Fibroblast of skin of back (primary cell): ENCODE measurements at places on chromosomes 16 and 17.

GRCh38 chr17:31467502-31468256 is 76.2 kb downstream of the RAB11FIP4 start:
- no peak for DNase-seq

- DNase-seq, result no peak
Measured at GRCh38 chr16:12132850-12133440, 156.4 kb downstream of the SNX29 start.

- DNase-seq, result peak; percentile 70
Measured at GRCh38 chr16:84062734-84063640, 20.4 kb upstream of the SLC38A8 start.

- no peak for DNase-seq
Measured at GRCh38 chr17:7636163-7636562, 6.2 kb downstream of the SHBG start.

DNA sequence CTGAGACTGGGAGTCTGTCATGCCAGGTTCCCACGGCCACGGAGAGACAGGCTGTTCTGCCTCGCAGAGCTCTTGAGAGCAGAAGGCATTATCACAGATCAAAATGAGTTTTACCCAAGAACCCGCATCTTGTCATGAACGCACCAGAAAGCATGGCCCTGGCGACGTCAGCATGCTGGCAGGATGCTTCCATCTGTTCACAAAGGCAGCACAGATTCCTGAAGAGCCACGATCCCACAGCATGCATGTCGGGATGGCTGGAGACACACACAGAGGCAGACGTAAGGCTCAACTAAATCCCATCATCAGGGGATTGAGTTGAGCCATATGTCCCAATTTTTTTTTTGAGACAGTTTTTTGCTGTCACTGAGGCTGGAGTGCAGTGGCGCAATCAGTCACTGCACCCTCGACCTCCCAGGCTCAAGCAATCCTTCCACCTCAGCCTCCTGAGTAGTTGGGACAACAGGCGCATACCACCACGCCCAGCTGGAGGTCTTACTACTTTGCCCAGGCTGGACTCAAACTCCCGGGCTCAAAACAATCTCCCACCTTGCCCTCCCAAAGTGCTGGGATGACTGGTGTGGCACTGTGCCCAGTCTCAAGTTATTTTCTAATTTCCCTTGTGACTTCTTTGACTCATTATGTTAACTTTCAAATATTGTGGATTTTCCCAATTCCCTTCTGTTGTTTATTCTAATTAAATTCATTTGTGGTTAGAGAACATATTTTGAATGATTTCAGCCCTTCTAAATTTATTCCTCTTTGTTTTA is 11.1 kb downstream of the FANCA start:
- DNase-seq, result peak; percentile 72

- DNase-seq, result no peak
Measured at GRCh38 chr17:4154201-4154600, 11.2 kb downstream of the CYB5D2 start.

- DNase-seq, result no peak
Measured at GRCh38 chr16:48829336-48830310, 219.6 kb upstream of the N4BP1 start.

- DNase-seq, result peak; percentile 76
Measured at GRCh38 chr17:60941028-60941427, 263.4 kb downstream of the BCAS3 start.

GRCh38 chr17:49962599-49963308 is 6.2 kb upstream of the DLX4 start:
- no peak for DNase-seq

- peak; percentile 44 for DNase-seq
Measured at GRCh38 chr16:914440-914839, 56.3 kb downstream of the LMF1 start.

- DNase-seq, result no peak
Measured at GRCh38 chr17:74108126-74108705, 95.3 kb upstream of the RPL38 start.

GRCh38 chr16:85296859-85297660 is 184.8 kb upstream of the CIBAR2 start:
- no peak for DNase-seq

DNA sequence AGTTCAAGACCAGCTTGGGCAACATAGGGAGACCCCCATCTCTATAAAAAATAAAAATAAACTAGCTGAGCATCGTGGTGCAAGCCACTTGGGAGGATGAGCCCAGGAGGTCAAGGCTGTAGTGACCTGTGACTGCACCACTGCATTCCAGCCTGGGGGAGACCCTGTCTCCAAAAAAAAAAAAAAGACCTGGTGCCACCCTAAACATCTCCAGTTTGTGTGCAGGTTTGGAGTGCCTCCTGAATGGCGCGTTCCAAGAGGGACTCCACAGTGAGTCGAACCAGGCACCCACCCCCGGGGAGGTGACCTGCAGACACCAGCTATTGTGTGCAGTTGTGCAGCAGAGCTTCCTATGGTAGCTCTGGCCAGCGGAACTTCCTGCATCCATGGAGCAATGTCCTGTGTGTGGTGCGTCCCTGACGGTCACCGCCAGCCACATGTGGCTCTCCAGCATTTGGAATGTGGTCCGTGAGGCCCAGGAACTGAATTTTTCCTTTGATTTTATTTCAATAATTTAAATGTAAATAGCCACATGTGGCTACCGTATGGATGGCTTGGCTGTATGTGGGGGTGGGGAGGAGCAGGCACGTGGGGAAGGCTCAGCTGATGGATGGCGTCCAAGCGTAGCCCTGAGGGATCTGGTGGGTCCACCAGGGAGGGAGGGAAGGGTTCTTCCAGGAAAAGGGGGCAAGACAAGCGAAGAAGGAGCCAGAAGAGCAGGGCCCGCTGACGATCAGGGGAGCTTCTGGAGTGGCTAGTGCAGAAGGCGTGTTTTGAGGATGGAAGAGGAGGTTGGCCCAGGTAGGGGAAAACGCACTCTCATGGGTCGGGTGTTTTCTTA is 107.1 kb upstream of the GSE1 start:
- DNase-seq, result no peak

DNA sequence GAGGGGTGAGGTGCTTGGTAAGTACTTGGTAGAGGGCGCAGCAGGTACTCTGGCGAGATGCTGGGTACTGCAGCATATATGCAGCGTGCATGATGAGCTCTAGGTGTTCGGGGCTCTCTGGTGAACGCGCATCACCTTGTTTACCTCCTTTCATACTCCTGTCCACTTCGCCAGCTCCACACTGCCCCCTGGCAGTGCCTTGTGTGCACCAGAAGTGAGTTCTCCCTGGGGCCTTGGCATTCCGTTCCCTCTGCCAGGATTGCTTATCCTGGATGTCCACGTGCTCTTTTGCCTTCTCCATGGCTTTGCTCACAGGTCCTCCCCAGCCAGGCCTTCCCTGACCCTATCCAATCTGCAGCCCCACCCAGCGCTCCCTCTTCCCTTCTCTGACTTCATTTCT is 154.2 kb downstream of the MRM1 start:
- no peak for DNase-seq

DNA sequence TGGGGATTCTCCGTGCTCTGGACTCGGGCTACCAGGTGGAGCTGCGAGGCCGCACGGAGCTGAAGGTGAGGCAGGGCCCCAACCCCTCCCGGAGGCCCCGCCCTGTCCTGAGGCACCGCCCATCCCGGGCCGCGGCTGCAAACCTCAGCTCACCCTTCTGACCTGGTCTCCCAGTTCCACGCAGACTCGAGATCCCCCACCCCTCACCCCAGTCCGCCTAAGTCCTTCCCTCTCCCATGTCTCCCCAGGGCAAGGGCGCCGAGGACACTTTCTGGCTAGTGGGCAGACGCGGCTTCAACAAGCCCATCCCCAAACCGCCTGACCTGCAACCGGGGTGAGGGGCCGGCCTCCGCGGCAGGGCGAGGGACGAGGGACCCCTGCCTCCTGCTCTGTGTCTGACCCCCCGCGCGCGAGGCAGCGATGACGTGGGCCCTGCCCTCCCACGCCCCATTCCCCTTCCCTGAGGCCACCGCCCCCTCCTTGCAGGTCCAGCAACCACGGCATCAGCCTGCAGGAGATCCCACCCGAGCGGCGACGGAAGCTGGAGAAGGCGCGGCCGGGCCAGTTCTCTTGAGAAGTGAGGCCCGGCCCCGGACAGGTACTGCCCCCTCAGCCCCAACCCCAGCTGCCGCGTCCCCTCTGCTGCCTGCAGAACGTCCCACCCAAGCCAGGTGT is 13.7 kb downstream of the GUCY2D start:
- DNase-seq, result no peak

- no peak for DNase-seq
Measured at GRCh38 chr17:52079496-52079895, 79.0 kb downstream of the CA10 start.

DNA sequence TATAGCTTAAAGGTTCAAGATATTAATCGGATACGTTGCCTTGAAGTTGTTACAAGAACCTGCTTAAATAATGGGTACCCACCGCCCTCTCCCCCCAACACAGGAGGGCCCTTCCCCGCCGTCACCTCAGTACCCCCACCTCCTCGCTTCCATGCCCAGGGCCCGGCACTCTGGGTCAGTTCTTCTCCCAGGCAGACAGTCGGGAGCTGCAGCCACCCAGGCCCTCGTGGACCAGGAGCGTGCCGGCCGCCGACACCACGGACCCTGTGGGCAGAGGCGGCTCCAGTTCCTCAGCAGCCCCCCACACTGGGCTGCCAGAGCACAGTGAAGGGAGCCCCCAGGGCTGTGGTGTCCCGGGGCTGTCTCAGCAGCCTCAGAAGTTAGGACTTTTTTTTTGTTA is 80.9 kb upstream of the ZNF750 start:
- DNase-seq, result no peak

GRCh38 chr17:17682293-17682736 is 1.1 kb downstream of the RAI1 start:
- DNase-seq, result no peak

DNA sequence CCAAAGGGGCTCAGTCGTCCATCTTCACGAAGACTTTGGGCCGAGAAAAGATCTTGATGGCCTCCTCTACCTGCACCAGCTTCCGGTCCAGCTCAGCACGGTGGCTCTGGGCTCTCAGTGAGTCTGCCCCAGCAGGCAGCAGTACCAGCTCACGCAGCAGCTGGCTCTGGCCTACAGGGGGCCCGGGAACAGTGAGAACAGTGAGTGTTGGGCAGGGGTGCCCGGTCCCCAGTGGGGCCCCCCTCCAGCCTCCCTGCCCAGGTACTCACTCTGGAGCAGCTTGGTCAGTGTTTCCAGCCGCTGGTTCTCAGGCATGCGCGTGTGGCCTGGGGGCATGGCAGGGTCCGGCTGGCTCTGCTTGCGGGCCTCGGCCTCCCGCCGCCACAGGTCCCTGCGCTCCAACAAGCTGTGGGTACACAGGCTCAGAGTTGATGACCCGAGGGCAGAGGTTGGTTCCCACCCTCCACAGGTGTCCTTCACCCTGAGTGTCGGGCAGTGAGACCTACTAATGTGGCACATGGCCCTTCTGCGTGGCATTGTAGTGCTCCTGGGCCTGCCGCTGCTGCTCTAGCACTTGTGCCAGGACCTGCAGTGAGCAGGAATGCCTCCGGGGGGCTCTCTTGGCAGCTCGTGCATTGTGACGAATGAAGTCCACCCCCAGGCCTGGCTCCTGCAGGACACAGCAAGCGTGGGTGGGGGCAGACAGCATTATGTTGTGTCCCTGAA is 2.6 kb downstream of the PARD6A start:
- no peak for DNase-seq

GRCh38 chr16:1057252-1057932 is 15.2 kb upstream of the SSTR5 start:
- peak; percentile 5 for DNase-seq
